ENCODE measurements at places on chromosomes 7 and 10. TPM values are rescaled to one million over a fixed set of nuclear protein-coding genes. Genes with fewer than 3 reads are reported as not detected.
A peak's percentile ranks its signal among the peaks of the same experiment; 100 is the strongest.

GRCh38 chr7:94174956-94175355 lies 170.8 kb upstream of the BET1 start:
- H3K27me3 ChIP-seq: no peaks in the 10 kb centered on the region
- no peaks in the 10 kb centered on the region for H3K4me1 ChIP-seq
- DNase-seq: no peak
- no peak overlapping the region for H3K4me3 ChIP-seq

GRCh38 chr7:72057796-72058195 lies 354.3 kb downstream of the CALN1 start:
- no peaks in the 10 kb centered on the region for H3K4me1 ChIP-seq
- no peak overlapping the region for H3K27ac ChIP-seq
- peak; percentile 37 for DNase-seq
- H3K36me3 ChIP-seq: no peaks in the 10 kb centered on the region

DNA sequence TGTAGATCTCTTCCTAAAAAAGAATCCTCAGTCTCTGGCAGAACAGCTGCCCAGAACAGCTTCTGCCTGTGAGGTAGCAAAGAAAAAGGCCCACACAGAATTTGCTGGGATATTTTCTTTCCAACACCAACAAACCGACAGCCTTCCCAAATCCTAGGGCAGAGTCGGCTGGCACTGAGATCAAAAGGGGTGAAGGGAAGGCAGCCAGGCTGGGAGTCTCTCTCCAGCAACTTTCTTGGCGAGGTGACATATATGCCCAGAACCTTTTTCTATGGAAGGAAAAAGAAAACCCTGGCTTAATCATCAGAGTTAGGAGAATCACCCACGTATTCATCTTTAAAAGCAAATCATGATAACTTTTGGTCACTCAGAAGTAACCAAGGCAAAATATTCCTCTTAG lies 279.6 kb downstream of the DNAJB6 start:
- H3K4me3 ChIP-seq: no peak overlapping the region
- no peak for DNase-seq
- H3K4me1 ChIP-seq: peaks cover 11% of the 10 kb centered on the region
- H3K36me3 ChIP-seq: no peaks in the 10 kb centered on the region
- no peak overlapping the region for H3K27ac ChIP-seq

DNA sequence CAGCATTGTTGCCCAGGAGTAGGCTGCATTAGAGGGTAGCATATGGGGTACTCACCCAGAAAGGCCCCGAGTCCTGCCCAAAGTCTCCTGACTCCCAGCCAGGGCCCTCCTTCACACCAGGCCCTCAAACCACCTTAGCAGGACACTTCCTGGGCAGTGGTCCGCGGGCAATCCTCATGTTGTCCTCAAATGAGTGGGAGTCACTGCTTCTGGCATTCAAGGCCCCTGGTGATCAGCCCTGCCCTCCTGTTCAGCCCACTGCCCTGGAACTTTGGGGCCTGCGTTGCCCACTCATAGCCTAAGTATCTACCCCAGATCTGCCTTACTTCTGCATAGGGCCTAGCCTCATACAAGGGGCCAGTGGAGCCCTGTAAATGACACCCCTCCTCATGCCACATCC lies 70.9 kb upstream of the PRLHR start:
- H3K4me3 ChIP-seq: no peak overlapping the region
- H3K27ac ChIP-seq: no peak overlapping the region
- DNase-seq: no peak
- H3K27me3 ChIP-seq: no peaks in the 10 kb centered on the region

DNA sequence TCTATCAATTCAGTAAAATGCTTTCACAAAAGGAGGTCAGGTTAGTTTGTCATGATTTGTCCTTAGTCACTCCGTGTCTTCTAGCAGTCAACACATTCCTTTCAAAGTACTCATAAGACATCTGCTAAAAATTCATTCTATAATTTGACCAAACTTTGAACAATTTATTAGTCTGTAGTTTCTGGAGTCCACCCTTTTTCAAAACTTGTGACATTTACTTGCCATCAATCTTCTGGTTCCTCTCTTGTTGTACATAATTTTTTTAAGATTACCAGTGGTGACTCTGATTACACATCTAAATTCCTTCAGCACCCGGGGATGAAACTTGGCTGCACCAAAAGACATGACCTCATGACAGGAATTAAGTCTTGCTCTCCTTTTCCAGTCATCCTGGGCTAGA lies 130.1 kb downstream of the NEBL start:
- no peaks in the 10 kb centered on the region for H3K36me3 ChIP-seq
- H3K4me1 ChIP-seq: peaks cover 20% of the 10 kb centered on the region
- H3K27me3 ChIP-seq: no peaks in the 10 kb centered on the region
- no peak overlapping the region for H3K4me3 ChIP-seq

Gene TFAM
- total RNA-seq: 24.3 TPM

Gene PCLO
- 2.6 TPM for total RNA-seq
